ENCODE measurements at places on chromosomes 7 and 10.

GRCh38 chr10:69963835-69964710 lies 88.6 kb upstream of the MACROH2A2 start:
- no peak for DNase-seq

- DNase-seq, result no peak
These were observed 126.8 kb downstream of the EGFR start for GRCh38 chr7:55145606-55146005.

- no peak for DNase-seq
These were observed 57.0 kb upstream of the GLCCI1 start for GRCh38 chr7:7911369-7912123.

DNA sequence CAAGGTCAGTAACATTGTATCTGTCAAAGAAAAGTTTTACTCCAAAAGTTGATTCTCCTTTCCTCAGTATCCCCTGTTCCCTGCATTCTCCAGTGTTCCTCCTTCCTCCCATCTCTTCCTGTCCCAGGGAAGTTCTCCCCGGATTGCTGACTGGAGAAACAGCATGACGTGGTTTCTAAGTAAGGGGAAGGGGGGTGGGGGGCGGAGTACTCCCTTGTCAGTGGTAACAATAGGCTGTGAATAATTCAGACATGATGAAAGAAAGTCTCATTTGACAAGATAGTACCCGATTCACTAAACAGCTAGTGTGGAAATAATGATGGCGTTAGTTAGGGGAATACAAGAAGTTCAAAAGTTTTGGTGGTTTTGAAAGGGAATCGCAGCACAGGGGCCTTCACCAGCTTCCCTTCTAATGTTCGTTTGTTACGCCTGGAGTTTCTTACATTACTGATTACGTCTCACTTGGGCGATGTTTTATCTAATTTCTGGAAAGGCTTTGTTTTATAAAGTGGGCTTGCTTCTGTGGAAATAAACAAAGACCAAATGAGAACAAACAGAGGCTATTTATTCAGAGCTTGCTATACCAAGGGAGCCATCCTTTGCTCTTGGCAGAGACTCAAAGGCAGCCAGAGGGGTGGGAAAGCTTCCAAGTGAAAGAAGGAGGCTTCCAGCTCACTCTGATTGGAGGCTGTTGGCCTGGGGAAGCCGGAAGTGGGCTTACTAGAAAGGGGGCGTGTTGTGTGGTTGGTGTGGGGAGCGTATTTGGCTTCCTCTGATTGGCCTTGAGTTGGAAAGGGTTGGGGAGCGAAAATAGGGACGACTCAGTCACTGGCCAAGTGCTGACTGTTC lies 453.7 kb downstream of the SDK1 start:
- DNase-seq, result peak; percentile 64

- no peak for DNase-seq
These were observed 269.0 kb upstream of the ETV1 start for GRCh38 chr7:14258441-14258840.

GRCh38 chr10:110737886-110738634 lies 93.9 kb downstream of the RBM20 start:
- DNase-seq, result no peak

DNA sequence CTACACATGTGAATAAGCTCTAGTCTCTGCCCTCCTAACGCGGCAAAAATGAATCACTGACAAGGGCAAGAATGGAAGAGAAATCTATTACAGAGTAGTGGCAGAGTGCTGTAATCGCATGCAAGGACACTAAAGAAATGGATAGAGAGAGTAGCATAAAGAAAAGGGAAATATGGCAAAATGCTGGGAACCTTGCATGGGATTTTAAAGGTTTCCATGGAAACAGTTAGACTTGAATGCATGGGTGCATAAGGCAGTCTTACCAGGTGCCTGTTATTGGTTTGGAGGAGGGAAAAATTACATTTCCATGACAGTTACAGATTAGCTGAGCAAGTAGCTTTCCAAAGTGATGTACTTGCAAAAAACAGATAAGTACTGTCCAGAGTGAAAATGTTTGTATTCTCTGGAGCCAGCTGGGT lies 233.4 kb downstream of the PTN start:
- no peak for DNase-seq

- DNase-seq, result no peak
These were observed 70.0 kb upstream of the VOPP1 start for GRCh38 chr7:55642266-55642665.

DNA sequence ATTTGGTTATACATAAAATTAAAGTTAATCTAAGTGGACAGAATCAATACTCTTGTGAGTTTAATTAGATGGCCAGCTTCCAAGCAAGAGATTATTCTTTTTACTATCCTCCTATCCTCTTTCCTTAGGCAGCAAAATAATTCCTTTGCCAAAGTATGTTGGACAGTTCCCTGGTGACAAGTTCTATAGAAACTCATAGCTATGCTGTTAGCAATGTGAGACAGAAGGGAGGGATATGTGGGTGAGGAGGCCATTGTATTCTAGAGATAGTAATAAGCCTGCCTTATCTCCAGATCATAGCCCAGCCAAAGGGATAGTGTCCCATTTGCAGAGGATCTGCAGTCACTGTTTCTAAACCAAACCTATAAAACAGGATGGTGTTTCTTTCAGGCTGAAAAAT lies 181.6 kb upstream of the HDAC9 start:
- DNase-seq, result no peak
